Neural crest cell (in vitro differentiated cells): ENCODE measurements at places on chromosomes 2 and 18. TPM values are rescaled to one million over a fixed set of nuclear protein-coding genes. Genes with fewer than 3 reads are reported as not detected.

GRCh38 chr2:2842466-2842865 lies 511.4 kb upstream of the MYT1L start:
- H3K27ac ChIP-seq: no peak overlapping the region
- no peak for DNase-seq
- no peaks in the 10 kb centered on the region for H3K36me3 ChIP-seq
- no peaks in the 10 kb centered on the region for H3K27me3 ChIP-seq
- no peak overlapping the region for H3K4me3 ChIP-seq

- no peak for DNase-seq
- no peaks in the 10 kb centered on the region for H3K27me3 ChIP-seq
- H3K4me3 ChIP-seq: no peak overlapping the region
These were observed 119.0 kb upstream of the CDC42EP3 start for GRCh38 chr2:37790462-37790861.

- H3K4me1 ChIP-seq: peaks cover 36% of the 10 kb centered on the region
- H3K36me3 ChIP-seq: no peaks in the 10 kb centered on the region
- no peaks in the 10 kb centered on the region for H3K27me3 ChIP-seq
- no peak for DNase-seq
- no peak overlapping the region for H3K4me3 ChIP-seq
These were observed 94.6 kb upstream of the ITGA4 start for GRCh38 chr2:181362561-181362960.

- no peaks in the 10 kb centered on the region for H3K4me1 ChIP-seq
- H3K4me3 ChIP-seq: no peak overlapping the region
- no peak overlapping the region for H3K27ac ChIP-seq
- H3K36me3 ChIP-seq: no peaks in the 10 kb centered on the region
- no peaks in the 10 kb centered on the region for H3K27me3 ChIP-seq
- no peak for DNase-seq
These were observed 58.2 kb downstream of the SLC16A14 start for GRCh38 chr2:230010501-230010900.

GRCh38 chr2:173431191-173431590 lies 76.5 kb downstream of the CDCA7 start:
- DNase-seq: no peak
- no peaks in the 10 kb centered on the region for H3K36me3 ChIP-seq
- H3K4me1 ChIP-seq: peaks cover 7% of the 10 kb centered on the region
- no peak overlapping the region for H3K4me3 ChIP-seq

DNA sequence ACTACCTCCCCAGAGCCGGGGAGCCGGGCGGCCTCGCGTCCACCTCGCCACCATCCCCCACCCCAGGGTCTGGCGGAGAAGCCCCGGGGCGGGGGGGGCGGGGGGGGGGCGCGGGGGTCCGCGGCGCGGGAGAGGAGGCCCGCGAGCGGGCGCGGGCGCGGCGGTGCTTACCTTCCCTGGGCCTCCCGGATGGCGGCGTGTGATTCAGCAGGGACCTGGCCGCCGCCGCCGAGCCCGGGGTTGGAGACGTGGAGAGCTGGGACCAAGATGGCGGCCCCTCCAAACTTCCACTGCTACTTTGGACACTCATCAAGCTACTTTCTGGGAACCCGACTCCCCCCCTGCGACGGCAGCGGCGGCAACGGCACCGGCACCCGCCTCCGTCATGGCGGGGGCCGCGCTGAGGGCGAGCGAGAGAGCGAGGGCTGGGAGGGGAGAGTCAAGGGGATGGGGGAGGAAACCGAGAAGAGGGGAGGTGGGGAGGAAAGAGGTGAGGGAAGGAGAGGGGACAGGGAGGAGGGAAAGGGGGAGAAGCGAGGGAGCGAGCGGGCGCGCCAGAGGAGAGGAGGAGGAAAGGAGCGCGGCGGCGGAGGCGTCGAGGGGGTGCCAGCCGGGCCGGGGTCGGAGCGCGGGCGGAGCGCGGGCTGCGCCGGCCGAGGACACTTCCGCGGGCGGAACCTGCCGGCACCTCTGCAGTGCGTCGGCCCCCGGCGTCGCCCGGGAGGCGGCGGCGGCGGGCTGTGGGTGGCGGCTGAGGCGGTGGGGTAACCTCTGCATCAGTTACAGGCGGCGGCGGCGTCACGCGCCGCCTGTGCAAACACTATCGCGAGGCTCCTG lies at the start of gene TLK1:
TSS of gene TLK1 (minus strand) at position 775 of the 837 bp plus-strand sequence. CDS start at position 310, 465 bp downstream.
- no peaks in the 10 kb centered on the region for H3K36me3 ChIP-seq
- H3K27ac ChIP-seq: peak within 1 kb of the TSS; percentile 97
- peak within 1 kb of the TSS; percentile 99 for H3K4me3 ChIP-seq
- H3K27me3 ChIP-seq: no peaks in the 10 kb centered on the region
- peak; percentile 60 for DNase-seq

DNA sequence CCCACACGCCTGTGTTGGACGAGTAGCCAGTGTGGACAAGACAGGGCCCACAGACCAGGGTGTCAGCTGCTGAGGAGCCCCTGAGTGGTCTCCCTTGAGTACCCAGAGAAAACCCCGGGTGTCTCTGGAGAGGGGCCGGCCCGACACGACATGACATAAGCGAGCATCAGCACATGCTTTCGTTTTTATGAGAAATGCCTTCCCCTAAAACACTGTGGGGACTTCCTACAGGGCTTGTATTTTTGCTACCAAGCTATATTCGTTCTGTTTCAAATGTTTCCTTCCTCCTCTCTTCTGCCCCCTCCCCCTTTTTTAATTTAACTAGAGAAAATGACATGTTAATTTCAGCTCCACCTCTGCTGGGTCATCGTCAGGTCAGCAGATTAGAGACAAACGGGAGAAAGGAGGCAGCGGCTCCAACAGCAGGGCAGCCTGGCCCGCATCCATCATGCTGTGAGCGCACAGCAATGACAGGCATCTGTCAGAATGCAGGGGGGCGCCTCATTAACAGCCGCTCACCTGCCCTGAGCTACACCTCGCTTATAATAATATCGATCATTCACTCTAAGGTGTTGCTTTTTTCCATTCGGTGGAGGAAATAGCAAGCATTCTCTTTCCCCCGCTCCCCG lies 286.2 kb downstream of the ZNF516 start:
- no peak for DNase-seq
- H3K4me3 ChIP-seq: no peak overlapping the region
- no peak overlapping the region for H3K27ac ChIP-seq
- peaks cover 6% of the 10 kb centered on the region for H3K27me3 ChIP-seq
- peaks cover 29% of the 10 kb centered on the region for H3K4me1 ChIP-seq
- H3K36me3 ChIP-seq: no peaks in the 10 kb centered on the region

DNA sequence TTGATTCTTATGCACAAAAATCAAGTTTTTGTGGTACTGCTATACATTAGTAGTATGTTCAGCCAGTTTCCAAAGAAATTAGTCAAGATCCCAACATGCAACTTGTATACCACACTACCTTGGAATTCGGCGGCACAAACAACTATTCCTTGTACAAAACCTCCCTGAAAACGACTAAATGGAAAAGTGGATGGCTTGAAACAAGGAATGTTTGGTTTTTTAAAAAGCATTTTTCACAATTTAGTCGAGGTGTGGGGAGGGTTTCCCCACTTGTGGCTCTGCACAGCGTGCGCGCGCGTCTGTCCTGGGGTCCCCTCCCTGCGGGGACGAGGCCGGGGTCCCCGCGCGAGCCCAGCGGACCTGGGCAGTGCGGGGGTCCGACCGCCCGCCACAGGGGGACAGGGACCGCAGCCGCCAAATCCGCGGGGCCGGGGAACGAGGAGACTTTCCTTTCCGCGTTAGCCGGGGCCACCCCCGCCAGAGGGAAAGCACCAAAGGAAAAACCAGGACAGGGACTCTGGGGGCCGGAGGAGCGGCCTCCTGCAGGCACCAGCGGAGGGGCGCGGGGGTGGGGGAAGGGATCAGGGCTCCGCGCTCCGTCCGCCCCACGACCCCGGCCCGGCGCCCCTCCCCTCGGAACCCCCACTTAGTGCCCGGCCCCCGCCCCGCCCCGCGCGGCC lies 534 bp upstream of the SOCS6 start:
- peak; percentile 38 for DNase-seq
- no peak overlapping the region for H3K27ac ChIP-seq
- peaks cover 38% of the 10 kb centered on the region for H3K4me1 ChIP-seq

GRCh38 chr2:234839285-234839684 lies 112.5 kb upstream of the SH3BP4 start:
- no peak overlapping the region for H3K4me3 ChIP-seq
- no peak for DNase-seq
- peaks cover 2% of the 10 kb centered on the region for H3K36me3 ChIP-seq
- H3K27ac ChIP-seq: no peak overlapping the region
- H3K27me3 ChIP-seq: no peaks in the 10 kb centered on the region

DNA sequence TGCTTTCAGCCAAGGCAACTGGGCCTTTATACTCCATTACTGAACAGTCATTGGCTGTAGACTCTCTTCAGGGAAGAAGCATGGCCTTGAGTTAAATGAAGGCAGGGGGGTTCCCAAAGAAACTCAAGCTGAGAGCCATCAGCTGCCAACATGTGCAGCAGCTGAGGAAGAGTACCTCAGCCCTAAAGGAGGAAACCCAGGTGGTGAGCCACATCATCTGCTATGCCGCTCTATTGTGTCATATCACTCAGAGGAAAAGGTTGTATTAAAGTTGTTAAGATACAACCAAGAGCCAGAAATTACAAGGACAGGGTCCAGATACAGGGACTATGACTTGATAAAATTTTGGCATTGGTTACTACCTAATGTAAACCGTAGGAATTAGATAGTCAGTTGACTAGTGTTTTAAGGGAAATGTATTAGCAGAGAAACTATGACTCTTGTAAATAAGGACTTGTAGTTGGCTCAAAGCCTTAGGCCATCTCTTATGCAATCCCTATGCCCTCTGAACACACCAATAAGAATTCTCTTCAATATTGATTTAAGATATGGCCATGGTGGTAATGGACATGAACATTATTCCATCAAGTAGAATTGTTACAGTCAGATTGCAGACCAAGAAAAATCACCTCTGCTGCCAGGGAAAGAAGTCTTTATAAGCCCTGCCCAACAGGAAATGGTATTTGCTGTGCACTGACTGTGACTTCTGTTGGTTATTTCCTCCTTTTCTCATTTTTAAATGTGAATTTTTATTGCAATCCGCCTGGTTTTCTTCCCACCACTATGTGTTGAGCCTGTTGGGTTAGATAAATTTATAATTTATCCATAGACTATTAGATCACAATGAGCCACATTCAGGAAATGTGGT lies 9.2 kb upstream of the LRPPRC start:
- H3K4me1 ChIP-seq: peaks cover 4% of the 10 kb centered on the region
- no peak overlapping the region for H3K27ac ChIP-seq
- DNase-seq: no peak

GRCh38 chr2:160555420-160556071 lies 61.9 kb upstream of the RBMS1 start:
- no peaks in the 10 kb centered on the region for H3K27me3 ChIP-seq
- H3K4me1 ChIP-seq: no peaks in the 10 kb centered on the region
- H3K27ac ChIP-seq: no peak overlapping the region
- no peak overlapping the region for H3K4me3 ChIP-seq
- no peak for DNase-seq

GRCh38 chr2:128727404-128727803 lies 408.7 kb upstream of the HS6ST1 start:
- peaks cover 10% of the 10 kb centered on the region for H3K36me3 ChIP-seq
- H3K27ac ChIP-seq: no peak overlapping the region
- DNase-seq: no peak
- H3K4me3 ChIP-seq: no peak overlapping the region

- H3K4me1 ChIP-seq: peaks cover 5% of the 10 kb centered on the region
- no peak overlapping the region for H3K4me3 ChIP-seq
- no peaks in the 10 kb centered on the region for H3K27me3 ChIP-seq
- no peak for DNase-seq
- peaks cover 3% of the 10 kb centered on the region for H3K36me3 ChIP-seq
These were observed 591.9 kb downstream of the TMEM182 start for GRCh38 chr2:103353774-103354173.

DNA sequence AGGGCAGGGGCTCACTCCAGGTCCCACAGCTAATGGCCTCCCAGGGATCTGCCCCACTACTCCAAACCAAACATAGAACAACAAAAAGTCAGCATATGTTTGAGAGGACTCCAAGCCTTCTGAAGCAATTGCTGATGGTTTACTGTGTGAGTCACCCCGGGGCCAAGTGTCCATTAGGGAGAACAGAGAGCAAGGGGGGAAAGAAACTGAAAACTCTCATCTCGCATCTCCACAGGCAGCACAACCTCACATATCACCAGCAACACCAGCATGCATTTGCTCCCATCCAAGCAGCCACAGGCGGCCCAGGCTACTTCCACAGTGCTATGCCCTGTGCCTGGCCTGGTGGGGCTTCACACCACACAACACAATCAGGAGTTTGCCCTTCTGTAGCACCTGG lies 39.1 kb downstream of the CYRIA start:
- no peak overlapping the region for H3K4me3 ChIP-seq
- peaks cover 9% of the 10 kb centered on the region for H3K36me3 ChIP-seq
- no peak overlapping the region for H3K27ac ChIP-seq
- no peaks in the 10 kb centered on the region for H3K27me3 ChIP-seq

DNA sequence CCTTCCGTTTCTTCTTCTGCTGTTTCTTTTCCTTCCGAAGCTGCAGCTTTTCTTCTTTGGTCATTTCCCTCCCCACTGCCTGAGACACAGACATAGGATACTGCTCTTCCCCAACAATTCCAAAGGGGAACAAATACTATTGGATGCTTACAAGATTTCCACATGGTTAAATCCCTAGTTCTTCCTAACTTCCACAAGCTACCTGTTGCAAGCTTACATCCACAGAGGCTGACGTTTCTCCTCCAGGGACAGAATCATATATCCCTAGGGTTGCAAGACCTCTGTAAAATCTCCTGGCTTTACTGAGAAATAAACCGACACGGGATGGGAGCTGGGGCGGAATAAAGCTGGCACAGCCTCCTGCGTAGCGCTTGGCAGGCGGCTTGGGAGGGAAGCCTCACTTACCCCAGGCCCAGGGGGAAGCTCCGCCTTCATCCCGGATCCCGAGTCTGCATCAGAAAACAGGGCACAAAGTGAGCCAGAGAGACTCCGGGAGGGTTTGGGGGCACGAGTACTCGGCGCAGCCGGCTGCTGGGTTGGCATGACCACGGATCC lies 590 bp downstream of the EIF2B4 start:
- H3K27ac ChIP-seq: peak overlapping the region; percentile 96
- peaks cover 6% of the 10 kb centered on the region for H3K27me3 ChIP-seq
- peaks cover 25% of the 10 kb centered on the region for H3K36me3 ChIP-seq

- H3K27ac ChIP-seq: no peak overlapping the region
- no peaks in the 10 kb centered on the region for H3K27me3 ChIP-seq
- H3K4me3 ChIP-seq: no peak overlapping the region
- DNase-seq: no peak
These were observed 8.9 kb downstream of the COX5B start for GRCh38 chr2:97654791-97655190.

The PRKAG3 gene
- not detected in 2 replicates for total RNA-seq

The RBFA gene
- 47.0 and 50.7 TPM in 2 replicates for total RNA-seq

The ANKRD30B gene
- total RNA-seq: not detected in 2 replicates

The CDK15 gene
- not detected in 2 replicates for total RNA-seq

The ALK gene
- 2.0 and 2.1 TPM in 2 replicates for total RNA-seq

The SMARCAL1 gene
- total RNA-seq: 30.5 and 30.6 TPM in 2 replicates
